Forelimb muscle (tissue), 1 donor: ENCODE measurements at places on chromosomes 7 and 10.

GRCh38 chr10:44988957-44989585, 10.5 kb upstream of the DEPP1 start:
- no peak for DNase-seq

DNA sequence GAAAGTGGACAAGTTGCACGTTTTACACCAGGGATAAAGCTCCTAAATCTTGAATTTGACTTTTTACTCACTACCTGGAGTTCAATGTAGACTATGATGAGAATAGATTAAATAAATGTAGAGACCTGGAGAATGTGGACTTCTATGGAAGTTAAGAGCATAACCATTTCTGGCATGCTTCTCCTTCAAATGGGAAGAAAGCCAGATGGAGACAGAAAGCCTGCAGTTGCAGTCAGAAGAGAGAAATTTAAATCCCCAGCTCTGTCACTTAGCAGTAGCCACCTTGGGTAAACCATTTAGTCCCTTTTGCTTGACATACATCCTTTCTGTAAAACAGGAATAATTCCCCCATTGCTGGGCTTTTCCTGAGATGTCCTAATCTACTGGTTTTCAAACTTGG, 355.3 kb upstream of the AUTS2 start:
- DNase-seq = no peak

GRCh38 chr7:48847917-48848316, 76.4 kb upstream of the CDC14C start:
- no peak for DNase-seq

DNA sequence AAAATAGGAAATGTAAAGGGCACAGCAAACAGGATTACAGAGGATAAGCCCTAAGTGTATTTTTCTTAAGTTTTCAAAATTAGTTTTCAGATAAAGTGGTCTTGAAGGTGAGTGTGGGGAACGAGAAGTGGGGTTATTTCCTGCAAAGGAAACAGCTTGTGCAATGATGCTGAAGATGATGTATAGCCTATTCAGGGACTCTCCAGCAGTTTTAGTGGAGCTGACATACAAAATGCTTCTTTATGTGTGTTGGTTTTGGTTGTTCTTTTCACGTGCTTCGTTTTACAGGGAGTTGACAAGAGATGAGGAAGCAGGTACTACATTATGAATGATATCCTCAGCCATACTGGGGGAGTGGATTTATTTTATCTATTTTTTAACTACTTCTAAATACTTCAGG, 20.5 kb downstream of the CASD1 start:
- no peak for DNase-seq

GRCh38 chr7:152485826-152486225, 50.0 kb upstream of the KMT2C start:
- no peak for DNase-seq
